Bone marrow (tissue), 2 donors: ENCODE measurements at places on chromosomes 11 and 22.

DNA sequence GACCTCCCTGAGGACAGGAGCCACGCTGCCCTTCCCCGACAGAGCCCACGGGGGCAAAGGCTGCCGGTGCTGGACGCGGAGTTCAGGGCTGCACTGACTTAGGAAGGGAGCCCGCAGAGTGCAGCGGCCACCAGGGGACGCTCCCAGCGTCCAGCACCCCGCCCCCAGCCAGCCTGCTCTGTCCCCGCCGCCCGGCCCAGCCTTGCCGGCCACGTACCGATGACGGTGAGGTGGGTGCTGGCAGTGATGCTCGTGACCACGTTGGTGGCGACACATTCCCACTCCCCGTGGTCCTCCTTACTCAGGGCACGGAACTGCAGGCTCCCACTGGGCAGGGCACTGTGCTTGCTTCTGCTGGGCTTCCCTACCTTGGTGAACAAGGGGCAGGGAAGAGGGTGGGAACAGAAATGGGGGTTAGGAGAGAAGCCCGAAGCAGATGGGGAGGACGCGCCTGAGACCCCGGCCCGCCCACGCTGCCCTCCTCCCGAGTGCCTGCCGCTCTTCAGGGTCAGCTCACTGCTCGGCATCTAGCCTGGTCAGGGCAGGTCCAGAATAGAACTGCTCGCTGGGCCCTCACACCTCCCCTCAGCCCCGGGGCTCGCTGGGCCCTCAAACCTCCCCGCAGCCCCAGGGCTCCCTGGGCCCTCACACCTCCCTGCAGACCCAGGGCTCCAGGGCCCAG is 25.9 kb downstream of the IGSF9B start:
- DNase-seq = no peak

DNA sequence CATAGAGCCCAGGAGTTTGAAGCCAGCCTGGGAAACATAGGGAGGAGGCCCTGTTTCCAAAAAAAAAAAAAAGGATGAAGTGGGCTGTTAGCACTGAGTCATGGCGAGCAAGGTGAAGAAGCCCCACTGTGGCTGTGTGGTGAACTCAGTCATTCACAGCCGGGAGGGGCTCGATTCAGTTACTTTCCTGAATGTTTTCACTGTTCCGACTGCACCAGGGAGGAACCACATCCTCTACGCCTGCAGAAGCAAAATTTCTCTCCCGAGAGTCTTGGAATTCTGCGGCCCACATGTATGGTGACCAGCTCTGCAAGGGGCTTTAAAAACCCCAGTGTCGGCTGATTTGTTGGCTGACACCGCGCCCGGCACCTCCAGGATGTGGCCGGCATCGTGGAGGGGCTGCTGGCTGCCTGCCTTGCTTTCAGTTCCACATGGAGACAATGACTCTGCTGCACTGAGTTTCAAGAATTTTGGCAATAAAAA is 27.8 kb upstream of the GRAMD4 start:
- no peak for DNase-seq

DNA sequence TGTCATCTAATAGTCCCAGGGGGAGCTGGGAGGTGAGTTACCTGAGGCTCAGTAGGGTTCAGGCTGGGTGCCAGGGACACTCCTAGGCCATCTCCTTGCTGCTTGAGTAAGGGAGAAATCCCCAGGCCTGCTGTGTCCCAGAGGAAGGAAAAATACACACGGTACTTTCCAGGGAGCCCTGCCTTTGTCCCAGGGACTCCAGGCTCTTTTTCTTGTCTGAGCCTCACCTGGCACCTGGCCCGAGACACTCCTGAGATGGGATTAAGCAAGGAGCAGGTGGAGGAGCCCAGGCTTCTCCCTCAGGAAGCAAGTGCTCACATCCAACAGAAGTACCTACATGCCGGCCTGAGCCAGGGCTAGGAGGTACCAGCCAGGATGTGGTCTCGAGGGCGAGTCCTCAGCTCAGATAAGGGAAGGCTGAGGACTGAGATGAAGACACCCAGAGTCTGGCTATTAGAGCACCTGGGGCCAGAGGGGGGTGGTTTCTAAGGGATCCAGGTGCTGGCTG is 899 bp upstream of the KLHDC7B start:
- no peak for DNase-seq

DNA sequence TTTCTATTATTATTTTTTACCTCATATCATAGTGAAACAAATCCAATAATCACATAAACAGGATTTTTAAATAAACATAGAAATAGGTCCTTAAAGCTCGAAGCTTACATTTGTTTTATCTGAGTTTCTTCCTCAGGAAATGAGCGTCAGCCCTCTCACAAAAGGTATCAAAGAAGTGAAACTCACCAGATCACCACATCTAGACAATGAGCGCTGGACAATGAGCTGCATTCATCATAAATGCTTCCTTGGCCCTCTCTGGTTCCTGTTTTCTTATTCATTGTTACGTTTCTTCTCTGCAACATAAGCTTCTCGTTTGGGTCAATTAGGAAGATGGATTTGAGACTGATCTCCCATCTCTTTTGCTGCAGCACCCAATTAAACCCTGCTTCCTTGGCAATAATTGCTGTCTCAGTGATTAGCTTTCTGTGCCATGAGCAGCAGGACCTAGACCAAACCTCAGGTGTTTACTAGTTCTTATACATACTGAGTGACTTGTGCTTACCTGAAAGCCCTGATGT is 649.9 kb upstream of the LUZP2 start:
- DNase-seq = no peak

DNA sequence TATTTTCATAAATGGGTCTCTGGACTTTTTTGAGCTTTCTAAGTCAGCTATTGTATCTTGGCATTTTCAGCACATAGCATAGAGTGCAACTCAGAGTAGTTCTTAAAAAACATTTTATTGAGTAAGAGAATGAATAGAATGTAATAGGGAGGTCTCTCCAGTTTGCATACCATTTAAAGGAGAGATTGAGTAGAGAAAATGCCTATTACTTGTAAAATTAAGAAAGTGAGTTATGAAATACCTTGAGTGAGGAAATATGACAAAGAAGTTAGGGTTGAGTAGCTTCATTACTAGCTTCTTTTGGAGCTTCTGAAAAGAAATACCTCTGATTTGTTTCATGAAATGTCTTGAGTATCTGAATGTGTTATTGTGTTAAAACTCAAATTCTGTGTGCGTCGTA is 140.0 kb downstream of the AASDHPPT start:
- no peak for DNase-seq

- DNase-seq = no peak
Observed at GRCh38 chr11:4048340-4048739, 46.3 kb upstream of the RRM1 start.
